Muscle of leg (tissue), 16 donors: ENCODE measurements at places on chromosomes 13 and 19. TPM values are rescaled to one million over a fixed set of nuclear protein-coding genes. Genes with fewer than 3 reads are reported as not detected.

Gene CGB1
- not detected for polyA plus RNA-seq

GRCh38 chr13:87677043-87677495 lies 5.9 kb downstream of the SLITRK5 start:
- DNase-seq = no peak

- no peak for DNase-seq
These were observed 737.4 kb downstream of the UQCRFS1 start for GRCh38 chr19:28475525-28475924.

DNA sequence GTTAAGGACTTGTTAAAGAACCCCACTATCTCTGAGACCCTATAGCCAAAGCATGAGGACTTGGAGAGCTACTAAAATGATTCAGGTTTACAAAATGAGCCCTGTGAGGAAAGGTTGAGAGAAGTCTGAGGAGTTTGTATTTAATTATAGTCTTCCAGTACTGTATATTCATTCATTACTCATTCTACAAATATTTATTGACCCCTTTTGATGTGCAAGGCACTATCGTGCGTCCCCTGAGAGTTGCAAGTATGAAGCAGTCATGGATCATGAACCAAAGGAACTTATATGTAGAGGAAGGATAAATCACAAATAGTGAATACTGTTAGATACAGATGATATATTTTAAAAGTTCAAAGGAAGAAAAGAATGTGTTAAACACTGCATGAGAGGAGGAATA lies 84.4 kb downstream of the DNAJC15 start:
- DNase-seq = no peak

DNA sequence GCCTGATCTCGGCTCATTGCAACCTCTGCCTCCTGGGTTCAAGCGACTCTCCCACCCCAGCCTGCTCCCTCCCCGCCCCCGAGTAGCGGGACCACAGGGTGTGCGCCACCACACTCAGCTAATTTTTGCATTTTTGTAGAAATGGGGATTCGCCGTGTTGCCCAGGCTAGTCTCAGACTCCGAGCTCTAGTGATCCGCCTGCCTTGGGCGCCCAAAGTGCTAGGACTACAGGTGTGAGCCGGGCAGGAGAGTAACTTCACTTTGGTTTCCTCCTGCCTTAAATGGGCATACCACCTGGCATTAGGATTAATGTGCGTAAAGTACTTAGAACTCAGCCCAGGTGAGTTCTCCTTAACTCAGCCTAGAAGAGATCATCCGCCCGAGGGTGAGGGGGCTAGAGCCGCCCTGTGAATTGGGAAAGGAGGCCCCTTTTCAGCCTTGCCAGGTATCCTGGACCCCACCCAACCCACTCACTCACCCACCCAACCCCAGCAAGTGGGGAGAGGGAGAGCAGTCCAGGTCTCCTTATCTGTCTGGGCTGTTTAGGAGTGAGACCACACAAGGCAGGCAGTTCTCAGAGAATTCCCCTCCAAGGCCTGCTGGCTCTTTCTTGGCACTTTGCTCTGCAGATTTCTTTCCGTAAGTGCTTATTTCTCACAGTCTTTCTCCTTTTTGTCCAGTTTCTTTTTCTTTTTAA lies 1.2 kb upstream of the ZFP36 start:
- no peak for DNase-seq
